ENCODE measurements at places on chromosomes 2 and 18. TPM values are rescaled to one million over a fixed set of nuclear protein-coding genes. Genes with fewer than 3 reads are reported as not detected.

DNA sequence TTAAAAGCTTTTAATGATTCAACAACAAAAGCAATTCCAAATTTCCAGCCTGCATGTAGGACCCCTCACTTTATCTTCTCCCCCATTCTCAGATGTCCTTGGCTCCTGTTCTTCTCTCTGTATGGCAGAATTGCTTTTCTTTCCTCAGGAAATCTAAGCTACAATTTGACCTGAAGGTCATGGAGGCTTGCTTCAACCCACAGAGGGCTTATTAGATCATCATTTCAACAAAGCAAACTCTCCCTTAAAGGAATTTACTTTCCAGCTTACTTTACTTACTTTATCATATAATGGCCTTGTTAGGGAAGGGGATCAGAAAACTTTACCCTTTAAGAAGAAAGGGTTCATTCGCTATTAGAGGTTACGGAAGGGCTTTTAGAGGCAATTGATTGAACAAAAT is 211.5 kb downstream of the RAD51AP2 start:
- no peak overlapping the region for H3K27ac ChIP-seq
- H3K27me3 ChIP-seq = peaks cover 3% of the 10 kb centered on the region
- H3K36me3 ChIP-seq = no peaks in the 10 kb centered on the region
- H3K4me3 ChIP-seq = no peak overlapping the region
- H3K4me1 ChIP-seq = no peaks in the 10 kb centered on the region
- DNase-seq = no peak

- DNase-seq = no peak
- H3K27me3 ChIP-seq = no peaks in the 10 kb centered on the region
- H3K36me3 ChIP-seq = no peaks in the 10 kb centered on the region
- H3K4me1 ChIP-seq = no peaks in the 10 kb centered on the region
- H3K27ac ChIP-seq = no peak overlapping the region
- H3K4me3 ChIP-seq = no peak overlapping the region
These were observed 11.8 kb upstream of the MYL12A start for GRCh38 chr18:3235846-3236245.

TEX44 gene
- not detected for total RNA-seq

SLC9A4 gene
- total RNA-seq = 0.15 TPM

- no peaks in the 10 kb centered on the region for H3K36me3 ChIP-seq
- no peaks in the 10 kb centered on the region for H3K27me3 ChIP-seq
- no peaks in the 10 kb centered on the region for H3K4me1 ChIP-seq
- H3K27ac ChIP-seq = no peak overlapping the region
- no peak for DNase-seq
These were observed 39.6 kb downstream of the MARCO start for GRCh38 chr2:118981632-118982031.

CD207 gene
- not detected for total RNA-seq

DNA sequence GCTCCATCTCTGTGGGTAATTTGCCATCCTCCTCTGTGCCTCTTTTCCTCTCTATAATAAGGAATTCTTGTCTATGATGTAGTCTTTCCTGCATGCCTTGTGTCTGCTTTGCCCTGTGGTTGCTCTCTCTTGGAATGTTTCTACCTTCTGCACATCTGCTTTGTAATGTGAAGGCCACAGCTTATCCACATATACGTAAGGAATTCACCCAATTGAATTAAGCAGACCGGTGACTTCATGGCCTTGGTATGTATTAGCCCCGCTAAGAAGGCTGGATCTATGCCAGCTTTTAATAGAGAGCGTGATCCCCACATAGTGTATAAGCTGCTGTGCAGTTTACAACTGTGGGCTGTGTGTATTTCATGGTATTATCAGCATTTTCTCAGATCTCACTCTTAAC is 274.7 kb downstream of the RNF144A start:
- H3K36me3 ChIP-seq = no peaks in the 10 kb centered on the region
- H3K27me3 ChIP-seq = no peaks in the 10 kb centered on the region
- no peak for DNase-seq
- no peaks in the 10 kb centered on the region for H3K4me1 ChIP-seq

GRCh38 chr2:107548216-107548615 is 278.5 kb upstream of the RGPD4 start:
- H3K4me3 ChIP-seq = no peak overlapping the region
- no peaks in the 10 kb centered on the region for H3K27me3 ChIP-seq
- DNase-seq = no peak
- H3K4me1 ChIP-seq = no peaks in the 10 kb centered on the region
- H3K36me3 ChIP-seq = no peaks in the 10 kb centered on the region

GALNT3 gene
- 2.0 TPM for total RNA-seq

CGREF1 gene
- 8.6 TPM for total RNA-seq

SGPP2 gene
- total RNA-seq = 0.54 TPM

- no peak overlapping the region for H3K27ac ChIP-seq
- no peak overlapping the region for H3K4me3 ChIP-seq
- DNase-seq = no peak
- H3K36me3 ChIP-seq = no peaks in the 10 kb centered on the region
These were observed 311.5 kb upstream of the GYPC start for GRCh38 chr2:126344493-126344892.
